GM19239 (cell line): ENCODE measurements at places on chromosomes 3 and 15.

- no peak for DNase-seq
Measured at GRCh38 chr3:71011565-71012287, 571.8 kb downstream of the FOXP1 start.

DNA sequence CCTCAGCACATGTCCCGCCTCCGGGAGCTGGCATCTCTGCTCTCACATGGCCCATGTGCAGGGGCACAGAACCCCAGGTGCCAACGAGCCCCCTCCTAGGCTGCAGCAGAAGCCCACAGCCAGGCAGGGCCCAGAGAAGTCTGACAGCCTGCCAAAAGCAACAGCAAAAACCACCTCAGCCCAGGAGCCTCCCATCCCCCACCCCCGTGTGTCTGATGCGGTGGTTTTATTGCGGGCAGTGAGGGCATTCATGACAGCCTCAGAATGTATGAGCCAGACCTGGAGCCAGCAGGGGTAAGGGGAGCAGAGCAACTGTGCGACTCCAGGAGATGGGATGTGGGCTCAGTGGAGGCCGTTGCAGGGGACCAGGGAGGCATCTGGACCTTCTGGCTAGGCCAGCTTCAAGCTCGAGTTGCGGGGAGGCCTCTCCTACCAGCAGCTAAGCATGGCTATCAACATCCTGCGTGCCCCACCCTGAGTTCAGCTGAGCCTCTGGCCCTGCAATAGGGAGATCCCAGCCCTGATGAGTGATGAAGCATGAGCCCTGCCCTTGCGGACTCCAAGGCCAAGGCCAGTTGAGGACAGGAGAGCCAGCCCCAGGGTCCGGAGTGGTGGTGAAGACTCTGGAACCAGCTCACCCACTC, 52.5 kb downstream of the CYP11A1 start:
- DNase-seq = no peak

DNA sequence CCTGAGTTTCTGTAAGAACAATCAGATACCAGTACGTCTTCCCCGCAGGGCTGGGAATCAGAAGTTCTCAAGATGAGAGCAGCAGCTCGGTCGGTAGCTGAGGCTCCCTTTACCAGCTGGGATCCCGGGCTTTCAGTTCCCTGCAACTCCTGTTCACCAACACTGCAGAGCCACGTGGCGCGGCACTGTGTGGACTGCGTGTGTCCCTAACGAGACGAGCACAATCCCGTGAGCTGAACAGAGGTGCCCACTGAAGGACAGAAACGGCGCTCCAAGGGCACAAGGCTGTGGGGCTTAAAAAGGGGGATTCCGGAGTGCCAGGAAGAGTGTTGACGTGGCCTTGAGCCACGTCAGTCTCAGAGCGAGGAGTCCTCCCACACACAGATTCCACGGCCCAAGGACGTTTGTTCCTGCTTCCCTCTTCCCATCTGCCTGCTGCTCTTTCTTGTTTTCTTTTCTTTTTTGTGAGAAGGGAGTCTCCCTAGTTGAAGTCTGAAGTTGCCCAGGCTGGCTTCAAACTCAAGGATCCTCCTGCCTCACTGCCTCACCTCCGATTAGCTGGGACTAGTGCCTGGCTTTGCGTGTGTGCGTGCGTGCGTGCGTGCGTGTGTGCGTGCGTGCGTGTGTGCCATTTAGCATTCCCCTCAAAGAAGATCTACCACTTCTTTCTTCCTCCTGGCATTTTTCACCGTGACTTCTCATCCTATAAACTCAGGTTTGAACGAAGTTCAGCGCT, 37.1 kb upstream of the RPL35A start:
- no peak for DNase-seq

- no peak for DNase-seq
Measured at GRCh38 chr3:171874251-171874681, 31.1 kb downstream of the TMEM212 start.

- peak; percentile 94 for DNase-seq
Measured at GRCh38 chr3:183697610-183698317, at the start of gene YEATS2. YEATS2 (plus strand) TSS chr3:183697797; CDS start chr3:183715163, 17,366 bp downstream.

DNA sequence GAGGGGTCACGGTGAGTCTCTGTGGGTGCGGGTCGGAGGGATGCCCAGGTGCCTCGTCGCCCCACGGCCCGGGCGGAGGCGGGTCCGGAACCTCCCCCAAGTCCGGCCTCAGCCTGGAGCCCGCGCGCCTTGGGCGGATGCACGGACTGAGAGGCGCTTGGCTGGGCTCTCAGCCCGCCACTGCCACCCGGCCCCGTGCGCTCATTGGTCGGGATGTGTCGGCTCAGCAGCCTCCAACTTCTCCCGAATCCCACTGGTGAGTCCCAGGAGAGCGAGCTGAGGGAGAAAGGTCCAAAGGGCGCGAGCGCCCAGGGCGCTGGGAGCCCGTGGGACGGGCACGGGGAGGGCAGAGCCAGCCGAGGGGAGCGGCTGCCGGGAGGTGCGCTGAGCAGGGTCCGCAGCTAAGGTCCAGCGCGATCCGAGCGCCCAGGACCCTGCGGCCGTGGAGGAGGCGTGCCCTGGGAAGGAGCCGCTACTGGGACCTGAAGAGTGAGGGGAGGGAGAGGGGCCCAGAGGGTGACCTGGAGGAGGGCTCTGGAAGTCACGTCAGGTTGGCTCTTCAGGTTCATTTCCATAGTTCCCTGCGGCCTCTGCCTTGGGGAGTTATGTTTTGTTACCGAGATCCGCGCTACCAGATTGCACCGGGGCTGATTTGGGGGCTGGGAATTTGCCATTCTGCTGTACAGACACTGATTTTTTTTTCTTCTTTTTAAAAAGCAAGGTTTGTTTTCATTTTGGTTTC, at the start of gene MME:
TSS of gene MME (plus strand) at position 574 of the 742 bp plus-strand sequence. CDS start 3,849 bp downstream, outside the sequence.
- no peak for DNase-seq
